ENCODE measurements at places on chromosomes 13 and 19. TPM values are rescaled to one million over a fixed set of nuclear protein-coding genes. Genes with fewer than 3 reads are reported as not detected.

DNA sequence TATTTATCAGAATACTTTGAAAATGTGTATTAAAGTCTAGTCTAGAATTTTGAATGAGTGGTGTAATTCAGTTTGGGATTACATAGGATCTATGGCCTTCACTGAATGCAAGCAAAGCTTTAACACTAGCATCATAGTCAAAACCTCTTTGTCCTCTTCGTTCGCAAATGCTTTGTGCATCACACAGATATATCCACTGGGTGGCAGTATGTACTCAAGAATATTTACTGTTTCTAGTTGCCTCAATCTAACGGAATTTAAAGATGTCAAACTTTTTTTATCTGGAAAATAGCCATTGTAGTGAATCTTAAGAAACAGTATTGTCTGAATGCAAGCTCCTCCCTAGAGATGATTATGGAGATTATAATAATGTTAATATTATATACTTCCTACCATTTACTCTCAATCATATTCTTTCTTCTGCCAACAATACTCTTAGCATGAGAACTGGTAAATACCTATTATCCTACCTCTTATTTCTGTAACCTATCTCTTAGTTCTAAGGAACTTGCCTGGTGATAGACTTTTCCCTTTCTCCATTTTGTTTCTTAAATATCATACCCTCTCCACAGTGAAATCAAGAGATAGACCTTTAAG, 25.8 kb downstream of the LACC1 start:
- DNase-seq = peak; percentile 74

DNA sequence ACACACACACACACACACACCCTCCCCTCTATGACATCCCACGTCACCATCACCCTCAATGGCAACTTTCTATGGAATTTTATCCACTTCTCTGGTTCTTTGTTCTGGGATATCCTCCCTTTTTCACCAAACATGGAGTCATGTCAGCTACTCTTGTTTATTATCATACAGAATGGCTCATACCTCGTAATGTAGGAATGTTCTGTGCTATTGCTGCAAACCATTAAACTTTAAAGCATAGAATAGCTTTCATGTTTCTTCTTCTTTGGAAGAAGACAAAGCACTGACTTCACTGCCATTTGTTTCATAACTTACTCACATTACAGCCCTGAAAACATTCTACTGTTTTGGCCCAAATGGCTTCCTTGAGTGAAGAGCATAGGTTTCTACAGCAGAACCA, 163.4 kb downstream of the FOXO1 start:
- no peak for DNase-seq

GRCh38 chr13:98981369-98982080, 3.7 kb upstream of the DOCK9 start:
- no peak for DNase-seq

- DNase-seq = no peak
These were observed 24.2 kb downstream of the RANBP3 start for GRCh38 chr19:5953680-5954213.

DNA sequence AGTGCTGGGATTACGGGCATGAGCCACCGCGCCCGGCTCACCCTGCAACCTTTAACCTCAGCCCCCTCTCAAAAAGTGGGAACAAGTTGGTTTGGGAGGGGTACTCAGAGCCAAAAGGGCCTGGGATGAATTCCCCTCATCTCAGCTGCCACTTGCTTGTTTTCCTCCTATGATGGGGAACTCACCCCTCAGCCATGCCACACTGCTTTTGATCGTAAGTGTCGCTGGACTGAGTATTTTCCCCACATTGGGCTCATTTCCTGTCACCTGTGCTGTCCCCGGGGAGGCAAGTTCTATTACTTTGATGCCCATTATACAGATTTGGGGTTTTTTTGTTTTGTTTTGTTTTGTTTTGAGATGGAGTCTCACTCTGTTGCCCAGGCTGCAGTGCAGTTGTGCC, 6.5 kb downstream of the R3HDM4 start:
- peak; percentile 72 for DNase-seq

- no peak for DNase-seq
These were observed 1148.6 kb upstream of the PRR20A start for GRCh38 chr13:55992145-55992544.

- DNase-seq = peak; percentile 55
These were observed 31.9 kb upstream of the FEM1A start for GRCh38 chr19:4759388-4760284.

- DNase-seq = no peak
These were observed 60.4 kb downstream of the COL4A1 start for GRCh38 chr13:110246530-110246929.

GRCh38 chr13:54445453-54445852, 1416.8 kb downstream of the OLFM4 start:
- no peak for DNase-seq

DACT3 gene
- total RNA-seq = not detected

TSPAN16 gene
- total RNA-seq = not detected

ALG5 gene
- total RNA-seq = 31.6 TPM

CCNA1 gene
- not detected for total RNA-seq

LRRC25 gene
- 3.2 TPM for total RNA-seq

OSCAR gene
- not detected for total RNA-seq

All from OCI-LY7 (cell line).